ENCODE measurements at places on chromosomes 6 and 20. TPM values are rescaled to one million over a fixed set of nuclear protein-coding genes. Genes with fewer than 3 reads are reported as not detected.

The GNAS-AS1 gene
- 1.1 TPM for total RNA-seq

The FAM209A gene
- total RNA-seq: not detected

The SPATS1 gene
- total RNA-seq: not detected

The NRN1 gene
- total RNA-seq: 8.7 TPM

The ATF6B gene
- 11.2 TPM for total RNA-seq

The KCNQ2 gene
- not detected for total RNA-seq

The OR2H2 gene
- not detected for total RNA-seq

The FGD2 gene
- not detected for total RNA-seq

The SLC17A2 gene
- total RNA-seq: not detected

The NKX2-4 gene
- under 0.01 TPM for total RNA-seq

The IP6K3 gene
- total RNA-seq: not detected

The NOL4L gene
- total RNA-seq: 3.4 TPM

The COX4I2 gene
- total RNA-seq: not detected

The RAET1L gene
- total RNA-seq: not detected

The TAGAP gene
- total RNA-seq: not detected

The B3GAT2 gene
- not detected for total RNA-seq

The ENPP1 gene
- total RNA-seq: 1.5 TPM

The OOEP gene
- total RNA-seq: not detected

The PRRT1 gene
- total RNA-seq: 0.12 TPM

The CTCFL gene
- not detected for total RNA-seq

The KATNA1 gene
- 23.9 TPM for total RNA-seq

The FOXS1 gene
- 0.35 TPM for total RNA-seq

The SLC17A9 gene
- total RNA-seq: 2.5 TPM

The NKAIN2 gene
- not detected for total RNA-seq

The BHLHE23 gene
- not detected for total RNA-seq

The ADGRG6 gene
- total RNA-seq: 0.75 TPM

The HLA-F gene
- total RNA-seq: 19.8 TPM

The ACOT8 gene
- 33.2 TPM for total RNA-seq

The KHDRBS2 gene
- not detected for total RNA-seq

The PAK5 gene
- not detected for total RNA-seq

The KCNK17 gene
- not detected for total RNA-seq

The LAMA4 gene
- 68.1 TPM for total RNA-seq

The EBF4 gene
- 0.75 TPM for total RNA-seq

The WFDC5 gene
- total RNA-seq: not detected

The TRIM15 gene
- total RNA-seq: not detected

The PDE7B gene
- 5.5 TPM for total RNA-seq

The ZKSCAN8 gene
- total RNA-seq: 10.5 TPM

The DNMT3B gene
- 2.0 TPM for total RNA-seq

The ZNF512B gene
- total RNA-seq: 6.9 TPM

Data from smooth muscle cell of the coronary artery (primary cell).